ENCODE measurements at places on chromosomes 3 and 15.

DNA sequence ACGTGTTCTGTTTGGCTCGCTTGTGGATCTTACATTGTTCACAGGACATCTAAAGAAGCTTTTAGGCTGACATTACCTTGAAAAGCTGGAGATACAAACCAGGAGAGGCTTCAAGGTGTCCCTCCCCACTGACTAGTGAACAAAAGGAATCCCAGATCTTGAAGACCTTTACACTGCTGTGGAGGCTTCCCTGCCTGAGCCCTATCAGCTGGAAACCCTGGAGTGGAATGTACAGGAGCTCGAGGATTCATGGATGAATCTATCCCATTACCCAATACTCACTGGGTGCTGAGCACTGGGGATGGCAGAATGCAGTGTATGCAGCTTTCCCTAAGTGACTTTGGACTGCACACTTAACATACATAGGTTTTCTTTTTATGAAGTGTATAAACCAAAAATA is 82.3 kb upstream of the MFGE8 start:
- DNase-seq = no peak

- DNase-seq = no peak
Observed at GRCh38 chr3:186665625-186666188, at the start of gene HRG. Gene HRG, plus strand, starts transcription at chr3:186666014. Its CDS starts 18 bp downstream, at chr3:186666032.

DNA sequence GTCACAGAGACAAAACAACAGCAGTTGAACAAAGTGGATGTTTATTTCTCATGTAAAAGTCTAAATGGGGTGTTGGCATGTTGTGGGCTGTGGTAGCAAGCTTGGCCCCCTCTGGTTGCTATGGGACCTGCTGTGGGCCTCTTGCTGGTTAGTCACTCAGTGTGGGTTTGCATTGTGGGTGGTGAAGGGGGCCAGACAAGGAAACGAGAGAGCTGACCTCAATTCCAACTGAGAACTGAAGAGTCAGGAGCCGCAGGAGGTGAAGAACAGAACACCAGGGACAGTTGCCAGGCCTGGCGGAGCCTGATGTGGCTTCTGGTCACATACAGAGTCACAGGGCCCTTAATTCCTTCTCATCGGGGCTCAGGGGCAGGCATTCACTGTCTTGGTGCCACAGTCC is 1.9 kb upstream of the ADPGK start:
- DNase-seq = peak; percentile 70

GRCh38 chr3:14863333-14864100 is 44.8 kb downstream of the FGD5 start:
- DNase-seq = no peak

DNA sequence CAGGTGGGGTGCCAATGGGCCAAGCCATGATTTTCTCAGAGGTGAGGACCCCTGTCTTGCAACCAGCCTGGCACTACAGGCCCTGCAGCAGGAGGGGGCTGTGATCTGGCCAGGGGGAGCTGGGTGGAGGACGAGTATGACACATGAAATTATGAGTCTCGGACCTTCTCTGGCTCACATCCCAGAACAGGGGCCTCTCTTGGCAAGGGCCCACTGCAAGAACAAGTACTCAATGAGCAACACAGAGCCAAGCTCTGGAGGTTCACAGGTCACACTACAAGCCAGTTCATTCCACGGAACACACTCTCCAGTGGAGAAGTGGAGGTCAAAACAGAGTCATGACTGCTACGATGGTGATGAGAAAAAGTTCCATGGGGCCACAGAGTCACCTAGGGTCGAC is 28.3 kb downstream of the CCDC32 start:
- no peak for DNase-seq

DNA sequence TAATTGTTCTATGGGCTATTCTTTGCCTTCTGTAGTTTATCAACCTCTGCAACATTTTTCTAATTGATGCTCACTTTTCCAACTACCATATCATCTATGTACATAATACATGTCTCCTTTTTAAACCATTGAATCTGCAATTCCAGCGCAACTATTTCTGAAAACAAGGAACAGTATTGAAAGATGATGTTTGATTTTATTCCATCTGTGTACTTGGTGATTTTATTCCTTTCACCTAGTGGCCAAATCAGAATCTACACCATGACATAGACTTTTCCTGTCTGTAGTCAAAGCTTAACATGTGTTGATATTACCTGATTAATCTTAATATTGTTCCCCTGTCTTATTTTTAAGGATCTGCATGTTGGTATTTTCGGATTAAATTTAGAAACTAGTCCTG is 13.0 kb downstream of the NKTR start:
- DNase-seq = no peak

- DNase-seq = no peak
Observed at GRCh38 chr15:88986949-88987590, 73.9 kb upstream of the MFGE8 start.

DNA sequence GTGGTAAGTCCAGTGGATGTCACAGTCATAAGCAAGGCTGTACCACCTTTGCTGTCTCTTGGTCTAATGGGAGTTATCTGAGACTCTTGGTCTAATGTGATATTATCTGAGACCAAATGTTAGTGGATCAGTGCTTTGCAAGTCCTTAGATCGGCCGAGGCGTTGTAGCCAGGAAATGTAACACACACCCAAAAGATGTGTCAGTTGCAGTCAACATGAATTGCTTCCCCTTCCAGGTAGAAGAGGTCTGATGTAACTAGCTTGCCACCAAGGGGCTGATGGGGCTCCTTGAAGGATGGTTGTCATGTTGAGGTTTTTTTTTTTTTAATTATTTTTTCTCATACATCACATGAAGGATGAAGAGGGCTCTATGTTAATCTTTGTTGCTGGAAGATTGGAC is 45.4 kb upstream of the RAF1 start:
- no peak for DNase-seq

DNA sequence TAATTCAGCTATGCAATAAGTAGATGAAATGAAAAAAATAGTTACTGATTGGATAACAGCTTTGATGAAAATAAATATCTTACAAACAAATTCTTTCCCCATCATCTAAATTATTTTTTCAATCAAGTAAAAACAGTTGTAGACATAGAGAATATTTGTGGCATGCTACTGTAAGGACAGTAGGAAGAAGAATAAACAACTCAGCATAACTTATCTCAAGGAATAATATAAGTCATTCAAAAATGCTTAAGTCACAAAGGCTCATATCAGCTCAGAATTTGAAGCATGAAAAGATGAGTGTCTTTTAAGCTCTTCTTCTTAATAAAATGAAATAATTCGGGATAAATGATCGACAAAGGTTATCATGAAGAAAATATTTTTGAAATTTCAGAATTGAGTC is 1029.0 kb downstream of the ROBO1 start:
- no peak for DNase-seq

DNA sequence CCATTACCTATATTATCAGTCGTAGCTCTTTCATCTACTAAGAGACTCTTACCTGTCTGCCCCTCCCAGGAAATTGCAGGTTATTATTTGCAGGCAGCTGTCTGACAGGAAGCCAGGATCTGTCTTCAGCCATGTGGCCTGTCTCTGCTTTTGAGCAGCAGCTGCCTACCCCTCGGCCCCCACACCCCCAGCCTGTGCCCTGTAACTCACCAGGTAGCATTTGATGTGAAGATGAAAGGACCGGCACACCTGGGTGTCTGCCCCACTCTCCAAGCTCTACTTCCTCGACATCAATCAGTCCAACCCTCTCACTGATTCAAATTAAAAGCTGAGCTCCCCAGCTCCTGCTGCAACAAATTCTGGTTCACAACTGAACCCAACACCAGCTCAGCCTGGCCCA is 197.2 kb upstream of the CTNNB1 start:
- no peak for DNase-seq

DNA sequence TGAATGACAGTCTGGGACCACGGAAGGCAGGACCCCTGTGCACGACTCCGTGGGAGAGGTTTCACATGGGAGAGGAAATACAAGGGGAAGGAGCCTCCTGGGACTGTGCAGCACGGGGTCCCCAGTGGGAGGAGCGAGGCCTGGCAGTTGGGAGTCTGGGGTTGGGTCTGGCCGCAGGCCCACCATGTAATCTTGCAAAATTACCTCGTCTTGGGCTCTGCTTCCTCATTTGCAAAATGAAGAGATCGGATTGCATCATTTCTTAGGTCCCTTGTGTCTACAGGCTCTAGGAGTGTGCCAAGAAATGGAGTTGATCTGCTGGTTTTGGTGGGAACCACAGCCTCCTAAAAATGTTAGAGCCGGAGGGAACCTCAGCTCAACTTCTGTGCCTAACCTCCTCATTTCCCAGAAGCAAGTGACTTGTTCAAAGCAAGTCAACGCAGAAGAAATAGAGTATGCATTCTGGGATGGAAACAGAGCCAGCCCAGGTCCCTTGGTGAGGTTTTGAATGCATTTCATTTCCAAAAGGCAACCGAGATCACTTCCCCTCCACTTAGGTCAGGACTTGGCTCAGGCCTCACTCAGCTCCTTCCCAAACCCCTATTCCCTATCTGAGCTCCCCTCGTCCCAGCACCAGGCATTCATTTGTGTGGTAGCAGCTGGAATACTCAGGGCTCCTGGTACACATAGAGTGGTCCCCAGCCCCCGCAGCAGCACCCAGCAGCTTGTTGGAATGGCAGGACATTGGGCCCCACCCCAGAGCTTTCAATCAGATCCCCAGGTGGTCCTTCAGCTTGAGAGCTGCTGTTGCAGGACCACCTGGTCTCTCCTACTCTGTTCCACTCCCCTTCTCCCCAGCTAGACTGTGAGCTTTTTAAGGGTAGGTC is 267.7 kb downstream of the XXYLT1 start:
- DNase-seq = no peak

- no peak for DNase-seq
Observed at GRCh38 chr3:42057561-42058211, 33.5 kb upstream of the TRAK1 start.

DNA sequence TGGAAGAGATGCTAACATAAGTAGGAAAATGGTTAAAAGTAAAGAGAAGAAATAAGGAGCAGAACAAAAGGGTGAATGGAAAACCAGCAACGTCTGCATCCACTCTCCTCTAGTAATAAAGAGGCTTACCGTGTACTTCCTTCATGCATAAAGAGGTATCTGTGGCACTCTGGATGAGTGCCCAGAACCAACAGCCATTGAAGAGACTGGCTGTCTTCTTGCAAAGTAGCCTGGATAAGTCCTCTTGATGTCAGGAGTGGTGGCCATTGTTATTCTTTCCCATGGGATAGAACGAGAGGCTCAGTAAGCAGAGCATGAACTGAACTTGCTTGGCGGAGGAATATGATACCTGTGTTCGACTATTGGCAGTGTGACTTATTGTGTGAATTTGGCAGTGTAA is 186.2 kb upstream of the RASGRP1 start:
- DNase-seq = no peak

- DNase-seq = no peak
Observed at GRCh38 chr3:17115186-17115585, 230.4 kb downstream of the PLCL2 start.

DNA sequence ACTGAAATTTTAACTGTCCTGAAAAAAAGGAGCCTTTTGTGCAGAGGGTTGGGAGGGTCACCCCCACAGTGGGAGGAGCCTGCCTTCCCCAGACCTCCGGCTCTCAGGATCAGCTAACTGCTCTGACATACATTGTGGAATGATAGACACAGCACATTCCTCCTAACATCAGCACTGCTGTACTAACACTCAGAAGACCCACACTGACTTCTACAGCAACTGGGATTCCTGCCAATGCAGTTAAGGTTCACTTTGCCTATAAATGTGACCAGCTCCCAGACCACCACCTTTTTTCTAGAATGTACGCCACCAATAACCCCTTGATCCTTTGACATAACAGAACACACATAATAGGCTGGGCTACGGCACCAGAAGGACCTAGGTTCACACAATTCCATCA is 3.2 kb downstream of the CPEB1 start:
- DNase-seq = no peak

GRCh38 chr15:98230975-98231374 is 270.5 kb downstream of the ARRDC4 start:
- no peak for DNase-seq

DNA sequence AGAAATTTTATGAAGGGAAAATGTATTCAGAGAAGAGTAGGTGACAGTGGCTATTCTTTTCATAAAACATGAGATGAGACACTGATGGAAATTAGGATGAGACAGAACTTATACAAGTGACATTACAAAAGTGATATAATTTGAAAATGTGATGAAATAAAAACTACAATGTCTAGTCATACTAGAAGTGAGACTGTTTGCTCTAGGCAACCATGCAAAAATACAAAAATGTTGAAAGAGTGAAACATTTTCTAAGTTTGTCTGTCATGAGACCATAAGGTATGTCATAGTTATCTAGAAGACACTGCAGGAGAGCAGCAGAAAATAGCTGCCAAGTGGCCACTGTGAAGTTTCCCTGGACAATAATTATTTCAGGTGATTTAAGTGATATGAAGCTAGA is 459.5 kb downstream of the DIPK2A start:
- no peak for DNase-seq

GRCh38 chr15:91926908-91927270 is 73.4 kb downstream of the SLCO3A1 start:
- DNase-seq = no peak

- no peak for DNase-seq
Observed at GRCh38 chr3:37129871-37130270, 44.5 kb downstream of the LRRFIP2 start.

DNA sequence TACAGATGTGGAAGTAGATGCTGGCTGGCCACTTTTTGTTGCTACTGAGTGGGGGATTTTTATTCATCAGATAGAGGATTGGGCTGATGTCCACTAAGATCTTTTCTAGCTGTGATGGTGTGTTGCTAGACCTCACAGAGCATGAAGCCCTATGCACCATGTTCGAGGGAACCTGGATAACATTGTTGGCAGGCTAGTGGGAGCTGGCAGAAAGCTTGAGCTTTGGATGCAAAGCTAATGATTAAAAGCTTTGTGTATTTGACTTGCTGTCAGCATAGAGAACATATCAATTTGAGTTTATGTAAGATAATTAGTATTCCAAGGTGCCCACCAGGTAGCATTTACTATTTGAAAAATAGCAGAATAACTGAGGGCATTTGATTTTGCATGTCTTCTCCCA is 59.1 kb downstream of the ST6GAL1 start:
- DNase-seq = no peak

- no peak for DNase-seq
Observed at GRCh38 chr3:140850210-140850955, 91.3 kb upstream of the SLC25A36 start.

DNA sequence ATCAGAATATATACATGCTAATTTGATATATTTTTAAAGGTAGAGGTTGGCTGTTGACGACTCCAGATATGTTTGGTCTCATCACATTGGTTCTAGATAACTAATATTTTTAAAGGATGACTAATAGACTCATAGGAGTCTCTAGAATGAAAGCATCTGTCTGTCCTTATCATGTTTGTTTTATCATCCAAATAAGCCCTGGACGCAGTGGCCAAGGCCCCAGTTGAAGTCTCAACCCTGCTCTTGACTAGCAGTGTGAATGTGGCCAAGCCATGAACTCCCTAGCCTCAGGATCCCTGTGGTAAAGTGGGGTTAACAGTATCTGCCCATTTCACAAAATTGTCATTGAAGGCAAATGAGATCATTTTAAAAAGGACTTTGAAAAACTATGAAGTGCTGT is 53.6 kb downstream of the ABHD2 start:
- no peak for DNase-seq

All from effector memory CD4-positive, alpha-beta T cell (primary cell).